ENCODE measurements at places on chromosomes 12 and 14.

DNA sequence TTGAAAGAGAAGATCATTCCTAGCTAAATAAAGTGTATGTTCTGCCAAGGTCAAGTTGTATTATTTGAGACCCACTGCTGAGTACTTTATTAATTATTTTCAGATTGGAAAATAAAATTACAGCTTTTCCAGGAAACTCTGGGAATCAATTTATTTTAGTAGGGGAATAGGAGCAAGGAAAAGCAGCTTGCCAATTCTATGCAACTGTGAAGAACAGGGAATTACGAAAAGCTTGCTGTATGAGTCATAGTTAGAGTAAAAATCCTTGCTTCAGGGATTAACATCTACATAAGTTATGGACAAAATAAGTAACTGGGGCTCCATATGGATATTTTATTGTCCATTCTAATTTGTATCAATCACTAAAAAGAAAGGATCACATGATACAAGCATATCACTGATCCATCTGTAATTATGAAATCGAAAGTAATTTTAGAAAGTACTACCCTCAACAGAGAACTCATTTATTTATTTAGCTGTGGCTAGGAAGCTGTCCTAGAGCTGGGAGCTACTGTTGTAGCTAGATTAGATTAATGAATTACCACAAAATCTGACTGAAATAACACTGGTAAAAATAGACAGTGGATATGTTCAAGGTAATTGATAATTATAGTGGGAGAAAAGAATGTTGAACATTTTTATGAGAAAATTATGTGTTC, 303.5 kb upstream of the NPAS3 start:
- DNase-seq, result no peak

GRCh38 chr14:101917413-101918017, 46.9 kb upstream of the DYNC1H1 start:
- DNase-seq, result no peak

- DNase-seq, result no peak
Observed at GRCh38 chr12:73863546-73863945, 674.1 kb upstream of the ATXN7L3B start.

GRCh38 chr12:101642115-101643067, 47.6 kb downstream of the MYBPC1 start:
- peak; percentile 30 for DNase-seq

GRCh38 chr12:6961695-6962284, 8.7 kb downstream of the PHB2 start:
- peak; percentile 79 for DNase-seq

DNA sequence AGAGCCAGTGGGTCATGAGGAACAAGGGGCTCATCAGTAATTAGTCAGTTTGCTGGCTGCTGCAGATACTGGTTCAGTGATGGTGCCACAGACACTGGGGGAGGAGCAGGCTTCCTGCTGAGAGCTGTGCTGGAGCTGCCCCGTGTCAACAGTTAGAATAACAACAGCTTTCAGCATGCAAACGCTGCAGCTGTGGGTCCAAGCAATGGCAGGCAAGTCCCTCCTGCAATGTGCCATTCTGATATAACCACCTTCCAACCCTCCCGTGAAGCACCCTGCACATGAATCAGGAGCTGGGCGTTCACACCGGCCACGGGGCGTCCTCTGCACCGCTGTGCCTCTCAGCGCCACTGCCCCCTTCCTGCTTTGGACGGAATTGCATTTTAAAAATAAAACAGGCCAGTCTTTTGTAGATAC, 258.4 kb upstream of the SFSWAP start:
- peak; percentile 46 for DNase-seq

DNA sequence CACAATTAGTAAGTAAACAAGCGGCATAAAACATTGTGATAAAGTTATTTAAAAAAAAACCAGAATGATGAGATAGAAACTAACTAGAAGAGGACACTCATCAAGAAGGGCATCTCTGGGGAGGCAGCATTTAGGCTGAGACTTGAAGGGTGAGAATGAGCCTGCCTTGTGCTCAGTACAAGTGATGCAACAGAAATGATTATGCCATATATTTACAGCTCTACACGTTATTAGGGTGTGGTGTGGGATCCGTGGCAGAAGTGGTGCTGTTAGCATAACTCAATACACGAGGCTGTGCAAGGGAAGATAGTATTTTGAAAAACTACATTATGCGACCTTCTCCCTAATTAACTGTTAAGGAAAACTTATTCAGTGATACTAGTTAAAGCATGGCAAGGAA, 178.5 kb upstream of the ATF7IP start:
- no peak for DNase-seq

DNA sequence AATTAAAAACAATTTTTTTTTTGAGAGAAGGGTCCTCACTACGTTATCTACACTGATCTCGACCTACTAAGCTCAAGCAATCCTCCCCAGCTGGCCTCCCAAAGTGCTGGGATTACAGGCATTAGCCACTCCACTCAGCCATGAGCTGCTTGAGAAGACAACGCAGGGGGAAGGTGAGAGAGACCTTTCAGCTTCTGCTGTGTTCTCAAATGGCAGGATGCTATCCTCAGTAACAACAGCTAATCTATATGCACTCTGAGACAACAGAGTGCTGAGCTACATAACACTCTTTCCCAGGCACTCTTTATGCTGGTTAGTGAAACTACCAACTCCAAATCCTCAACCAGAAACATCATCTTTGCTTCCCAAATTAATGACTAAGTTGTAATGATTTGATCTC, 526.1 kb downstream of the CCER1 start:
- DNase-seq, result peak; percentile 4

GRCh38 chr12:118398940-118399339, 22.6 kb downstream of the SUDS3 start:
- no peak for DNase-seq

- DNase-seq, result no peak
Observed at GRCh38 chr14:49865431-49865859, 12.9 kb upstream of the NEMF start.

- DNase-seq, result no peak
Observed at GRCh38 chr12:63985456-63985855, 141.0 kb downstream of the SRGAP1 start.

- DNase-seq, result no peak
Observed at GRCh38 chr14:68790644-68791077, 2.2 kb downstream of the ZFP36L1 start.

DNA sequence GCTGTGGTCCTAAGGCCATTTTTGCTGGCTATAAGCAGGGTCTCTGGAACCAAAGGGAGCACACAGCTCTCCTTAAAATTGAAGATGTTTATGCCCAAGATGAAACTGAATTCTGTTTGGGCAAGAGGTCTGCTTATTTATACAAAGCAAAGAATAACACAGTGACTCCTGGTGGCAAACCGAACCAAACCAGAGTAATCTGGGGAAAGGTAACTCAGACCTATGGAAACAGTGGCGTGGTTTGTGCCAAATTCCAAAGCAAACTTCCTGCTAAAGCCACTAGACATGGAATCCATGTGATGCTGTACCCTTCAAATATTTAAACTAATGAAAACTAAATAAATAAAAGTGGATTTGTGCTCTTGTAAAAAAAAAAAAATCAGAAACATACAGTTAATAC, 29.6 kb upstream of the BICDL1 start:
- no peak for DNase-seq

DNA sequence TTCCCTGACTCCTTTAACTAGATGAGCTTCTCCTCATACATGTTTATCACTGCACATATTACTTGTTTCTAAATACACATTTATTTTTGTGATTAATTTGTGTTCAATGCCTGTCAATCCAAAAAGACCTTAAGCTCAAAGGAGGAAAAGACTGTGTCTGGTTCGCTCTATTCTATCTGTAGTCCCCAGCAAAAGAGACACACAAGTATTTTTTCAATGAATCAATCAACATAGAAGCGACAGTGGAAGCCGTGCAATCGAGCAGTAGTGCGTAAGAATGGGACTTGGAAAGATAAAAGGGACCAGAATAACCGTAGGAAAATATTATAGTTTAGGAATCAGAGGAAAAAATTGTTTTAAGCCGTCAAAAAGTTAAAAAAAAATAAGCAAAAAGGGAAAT, 951 bp downstream of the WDHD1 start:
- no peak for DNase-seq

All from HEK293T (cell line).